CD4-positive, CD25-positive, alpha-beta regulatory T cell (primary cell): ENCODE measurements at places on chromosomes 2 and 18.

- DNase-seq, result no peak
Measured at GRCh38 chr2:160042054-160042453, 20.4 kb downstream of the PLA2R1 start.

DNA sequence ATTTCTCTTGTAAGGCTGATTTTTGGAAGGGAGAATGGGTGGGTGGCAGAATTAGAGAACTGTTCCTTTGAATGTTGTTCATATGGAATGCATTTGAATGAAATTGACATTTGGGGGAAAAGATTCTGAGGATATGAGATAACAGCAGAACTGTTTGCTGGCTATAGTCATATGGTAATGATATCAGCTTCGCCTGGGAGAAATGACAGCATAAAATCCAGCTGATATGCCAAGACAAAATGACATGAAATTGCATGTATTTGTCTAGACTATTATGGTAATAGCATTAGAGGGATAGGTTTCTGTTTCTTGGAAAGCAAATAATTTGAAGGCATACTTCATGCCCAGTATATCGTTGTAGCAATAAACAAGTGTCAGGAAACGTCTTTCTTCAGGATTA lies 150.8 kb upstream of the SPATS2L start:
- no peak for DNase-seq

- DNase-seq, result no peak
Measured at GRCh38 chr2:126656431-126657147, 631 bp downstream of the GYPC start.

- no peak for DNase-seq
Measured at GRCh38 chr2:30273574-30273929, 42.2 kb downstream of the LBH start.

- DNase-seq, result peak; percentile 55
Measured at GRCh38 chr2:224984637-224985036, 57.6 kb downstream of the DOCK10 start.
